ENCODE measurements at places on chromosomes 3 and 15. TPM values are rescaled to one million over a fixed set of nuclear protein-coding genes. Genes with fewer than 3 reads are reported as not detected.

DNA sequence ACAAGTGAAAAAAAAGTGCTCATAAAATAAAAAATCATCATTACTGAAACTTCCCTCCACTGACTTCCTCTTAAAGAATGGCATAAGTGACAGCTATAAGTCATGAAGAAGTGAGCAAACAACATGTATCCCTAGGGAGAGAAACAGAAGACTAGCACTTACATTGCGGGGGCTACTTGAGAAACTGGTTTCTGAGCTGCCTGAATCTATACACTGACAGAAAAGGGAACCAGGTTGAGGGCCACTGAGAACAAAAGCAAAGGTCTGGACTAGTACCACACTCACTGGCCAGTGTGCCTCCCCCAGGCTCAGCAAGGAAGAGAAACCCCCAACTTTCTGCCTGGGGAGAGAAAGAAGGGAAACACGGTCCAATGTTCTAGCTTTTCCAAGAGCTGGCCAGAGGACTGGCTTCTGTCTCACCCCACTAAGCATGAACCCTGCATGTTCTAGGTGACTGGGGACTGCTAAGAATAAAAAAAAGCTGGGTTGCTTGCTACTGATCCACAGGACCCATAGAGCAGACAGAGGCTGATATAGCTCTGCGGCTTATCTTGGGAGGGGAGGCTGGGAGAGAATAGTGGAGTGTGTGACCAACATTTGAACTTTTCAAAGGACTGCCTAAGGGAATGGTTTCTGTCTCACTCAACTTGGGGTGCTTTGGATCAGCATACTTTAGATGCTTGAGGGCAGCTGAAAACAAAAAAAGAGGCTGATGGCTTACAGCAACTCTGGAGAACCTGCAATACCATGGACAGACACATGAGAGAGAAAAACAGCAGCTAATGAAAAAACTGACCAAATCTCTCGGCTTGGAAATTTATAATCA lies 8.1 kb downstream of the RAD18 start:
- DNase-seq, result peak; percentile 86

Gene SH2D7
- total RNA-seq, result not detected

Gene UACA
- 107 TPM for total RNA-seq

DNA sequence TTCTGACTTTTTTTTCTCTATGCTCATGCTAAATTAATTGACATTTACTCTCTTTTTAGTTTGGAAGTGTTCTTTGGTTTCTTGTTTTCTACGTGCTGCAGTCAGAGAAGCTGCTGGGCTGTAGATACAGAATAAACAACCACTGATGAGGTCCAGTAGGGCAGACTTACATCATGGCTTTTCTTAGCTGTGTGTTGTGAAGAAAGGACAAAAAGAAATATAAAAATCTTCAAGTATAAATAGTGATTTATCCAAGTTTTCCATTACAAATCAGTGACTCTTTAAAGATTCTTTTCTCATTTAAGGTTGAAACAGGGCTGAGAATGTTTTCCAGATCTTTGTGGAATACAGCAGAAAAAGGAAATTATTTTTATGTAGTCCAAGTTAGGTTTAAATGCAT lies 122.2 kb downstream of the CMSS1 start:
- DNase-seq, result peak; percentile 49

GRCh38 chr3:100099621-100100020 lies 14.7 kb downstream of the FILIP1L start:
- no peak for DNase-seq

DNA sequence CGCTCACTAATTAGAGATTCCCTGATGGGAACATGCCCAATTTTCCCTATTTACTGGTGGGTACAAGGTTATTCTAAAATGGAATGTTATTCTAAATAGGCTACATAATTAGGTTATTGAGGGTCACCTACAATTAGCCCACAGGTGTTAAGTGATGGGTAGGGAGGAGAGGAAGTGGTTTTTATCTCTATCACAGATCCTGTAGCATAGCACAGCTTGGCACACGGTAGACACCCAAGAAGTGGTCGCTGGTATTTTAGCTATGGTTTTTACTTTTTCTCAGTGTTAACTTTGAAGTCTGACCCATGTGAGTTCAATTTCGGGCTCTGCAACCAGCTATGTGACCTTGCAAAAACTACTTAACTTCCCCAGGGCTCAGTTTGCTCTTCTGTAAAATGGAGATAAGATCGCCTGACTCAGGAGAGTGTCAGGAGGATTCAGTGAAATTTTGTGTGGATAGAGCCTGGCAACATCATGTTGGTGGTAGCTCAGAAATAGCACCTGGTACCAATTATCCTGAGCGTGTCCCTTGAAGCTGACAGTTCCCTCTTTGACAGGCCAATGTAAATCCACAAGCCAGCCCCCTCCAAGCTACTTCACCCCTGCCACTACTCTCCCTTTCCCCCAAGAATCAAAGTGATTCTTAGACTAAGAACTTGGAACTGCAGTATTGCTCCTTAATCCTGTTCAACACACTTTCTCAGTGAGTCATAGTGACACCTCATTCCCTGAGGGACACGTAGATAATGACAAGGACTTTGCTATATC lies 8.7 kb upstream of the LMCD1 start:
- peak; percentile 77 for DNase-seq

Gene CHRNA7
- total RNA-seq, result 0.26 TPM

DNA sequence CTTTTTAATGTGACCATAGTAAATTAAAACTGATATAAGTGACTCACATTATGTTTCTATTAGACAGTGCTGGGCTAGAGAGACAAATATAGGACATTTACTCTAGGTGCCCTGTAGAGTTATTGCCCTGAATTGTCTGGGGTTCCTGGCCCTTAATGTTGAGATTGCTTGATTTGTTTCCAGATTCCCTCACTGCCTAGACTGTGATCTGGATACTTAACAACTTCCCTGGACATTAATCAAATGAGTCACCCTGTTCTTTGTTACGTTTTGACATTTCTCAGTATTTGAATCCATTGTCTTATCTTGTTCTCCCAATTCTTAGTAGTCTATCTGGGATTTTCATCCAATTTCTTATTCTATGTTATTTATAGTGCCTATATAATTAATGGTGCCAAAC lies 65.8 kb downstream of the DTWD1 start:
- DNase-seq, result peak; percentile 17

DNA sequence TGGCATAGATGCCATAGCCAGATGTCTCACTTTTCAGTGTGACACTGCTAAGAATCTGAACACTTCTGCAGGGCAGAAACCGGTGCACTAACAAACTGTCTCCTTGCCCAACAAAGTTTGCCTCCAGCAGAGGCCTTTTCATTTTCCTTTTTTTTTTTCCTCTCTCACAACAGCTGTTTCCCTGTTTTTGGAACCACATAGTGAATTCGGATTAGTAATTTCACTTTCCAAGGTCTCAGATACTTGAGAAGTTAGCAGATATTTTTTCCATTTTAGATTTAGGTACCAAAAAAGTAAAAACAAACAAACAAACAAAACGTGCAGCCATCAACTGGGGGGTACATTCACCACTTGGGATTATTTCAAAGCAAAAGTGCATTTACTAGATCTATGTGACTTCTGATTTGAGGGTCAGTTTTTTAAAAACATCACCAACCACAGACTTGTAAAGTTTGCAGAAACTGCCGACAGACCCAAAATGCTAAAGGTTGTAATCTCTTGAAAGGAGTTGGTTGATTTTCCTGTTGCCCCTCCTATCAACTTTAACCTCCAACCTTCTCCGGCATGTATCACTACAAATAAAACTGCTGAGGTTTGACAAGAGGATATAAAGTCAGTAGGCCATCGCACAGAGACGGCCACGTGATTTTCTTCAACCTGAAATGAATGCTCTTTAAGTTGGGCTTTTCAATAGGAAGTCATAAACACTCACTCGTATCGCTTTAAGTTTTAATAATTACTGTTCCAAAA lies 169.1 kb downstream of the CDIN1 start:
- no peak for DNase-seq

GRCh38 chr3:67386451-67386850 lies 268.0 kb downstream of the SUCLG2 start:
- DNase-seq, result no peak

Gene SERPINI1
- total RNA-seq, result 1.3 TPM

DNA sequence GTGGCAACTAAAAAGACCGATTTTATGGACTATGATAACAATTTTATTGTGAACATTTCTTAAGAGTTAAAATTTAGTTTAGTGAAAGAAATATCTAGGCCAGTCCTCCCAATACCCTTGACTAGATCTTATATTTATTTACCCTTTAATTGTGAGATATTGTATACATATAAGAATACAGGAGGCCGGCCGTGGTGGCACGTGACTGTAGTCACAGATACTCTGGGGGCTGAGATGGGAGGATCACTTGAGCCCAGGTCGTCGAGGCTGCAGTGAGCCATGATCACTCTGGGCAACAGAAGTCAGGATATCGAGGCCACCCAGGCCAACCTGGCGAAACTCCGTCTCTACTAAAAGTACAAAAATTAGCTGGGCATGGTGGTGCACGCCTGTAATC lies 756 bp upstream of the RMDN3 start:
- no peak for DNase-seq

Gene TRPM1
- not detected for total RNA-seq

Gene SGO1
- 0.26 TPM for total RNA-seq

Gene GOLGA8O
- 0.99 TPM for total RNA-seq

Gene ACTL6A
- 48.6 TPM for total RNA-seq

DNA sequence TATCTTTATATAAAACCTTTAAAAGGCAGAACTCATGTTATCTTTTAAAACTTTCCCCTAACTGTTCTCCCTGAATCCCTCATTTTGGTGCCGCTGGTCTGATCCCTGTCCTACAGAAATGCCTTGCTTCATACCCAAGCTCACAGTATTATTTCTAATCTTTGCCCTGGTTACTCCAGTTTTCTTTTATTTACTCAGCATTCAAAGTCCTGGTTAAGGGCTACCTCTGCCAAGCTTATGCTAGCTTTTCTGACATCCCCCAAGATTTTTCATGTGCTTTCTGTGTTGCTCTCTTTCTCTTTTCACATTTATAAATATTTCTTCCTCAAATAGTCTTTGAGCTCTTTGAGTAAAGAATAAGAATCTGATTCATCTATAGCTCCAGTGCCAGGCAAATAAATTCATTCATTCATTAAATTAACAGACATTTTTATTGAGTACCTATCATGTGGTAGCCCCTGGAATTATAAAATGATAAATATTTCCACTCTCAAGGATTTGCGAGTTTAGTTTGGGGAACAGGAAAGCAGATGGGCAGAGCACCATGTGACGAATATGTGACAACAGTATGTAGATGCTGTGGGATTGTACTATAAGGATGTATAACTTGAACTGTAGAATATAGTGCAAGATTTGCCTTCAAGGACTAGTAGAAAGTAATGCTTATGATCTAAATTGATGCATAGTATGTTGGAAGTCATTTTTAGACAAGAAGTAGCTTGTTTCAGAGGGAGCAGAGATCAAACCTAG lies 247.5 kb downstream of the LPP start:
- DNase-seq, result no peak

- no peak for DNase-seq
These were observed 77.9 kb downstream of the NTRK3 start for GRCh38 chr15:88178631-88179030.

DNA sequence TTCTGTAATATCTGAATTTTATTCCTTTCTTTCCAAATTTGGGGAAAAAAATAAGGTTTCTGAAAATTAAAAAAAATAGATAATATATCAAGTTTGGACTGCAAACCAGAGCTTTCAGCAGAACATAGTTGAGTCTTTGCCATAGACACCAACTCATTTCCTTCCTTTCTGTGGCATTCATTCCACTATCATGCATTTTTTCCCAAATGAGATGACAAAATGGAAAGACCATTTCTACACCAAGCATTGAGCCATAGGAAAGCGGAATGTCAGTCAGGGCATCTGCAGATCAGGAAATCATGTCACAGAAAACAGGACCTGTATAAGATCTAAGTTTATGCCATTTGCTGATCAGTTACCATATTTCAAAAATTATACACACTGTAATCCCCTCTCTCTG lies 333.3 kb upstream of the THBS1 start:
- DNase-seq, result no peak

- peak; percentile 66 for DNase-seq
These were observed 33.9 kb downstream of the PFN2 start for GRCh38 chr3:149936812-149937230.

Gene CDHR4
- not detected for total RNA-seq

Gene GOLGA6B
- not detected for total RNA-seq
